ENCODE measurements at places on chromosomes 7 and 10. TPM values are rescaled to one million over a fixed set of nuclear protein-coding genes. Genes with fewer than 3 reads are reported as not detected.

- peaks cover 32% of the 10 kb centered on the region for H3K4me1 ChIP-seq
- H3K27me3 ChIP-seq = peaks cover 9% of the 10 kb centered on the region
- no peaks in the 10 kb centered on the region for H3K36me3 ChIP-seq
- no peak for DNase-seq
- H3K4me3 ChIP-seq = no peak overlapping the region
These were observed 59.4 kb downstream of the SYPL1 start for GRCh38 chr7:106052681-106053080.

GRCh38 chr10:47019155-47020145 lies 108.2 kb downstream of the PTPN20 start:
- H3K4me1 ChIP-seq = no peaks in the 10 kb centered on the region
- no peaks in the 10 kb centered on the region for H3K27me3 ChIP-seq
- no peak for DNase-seq
- no peaks in the 10 kb centered on the region for H3K36me3 ChIP-seq
- H3K4me3 ChIP-seq = no peak overlapping the region

DNA sequence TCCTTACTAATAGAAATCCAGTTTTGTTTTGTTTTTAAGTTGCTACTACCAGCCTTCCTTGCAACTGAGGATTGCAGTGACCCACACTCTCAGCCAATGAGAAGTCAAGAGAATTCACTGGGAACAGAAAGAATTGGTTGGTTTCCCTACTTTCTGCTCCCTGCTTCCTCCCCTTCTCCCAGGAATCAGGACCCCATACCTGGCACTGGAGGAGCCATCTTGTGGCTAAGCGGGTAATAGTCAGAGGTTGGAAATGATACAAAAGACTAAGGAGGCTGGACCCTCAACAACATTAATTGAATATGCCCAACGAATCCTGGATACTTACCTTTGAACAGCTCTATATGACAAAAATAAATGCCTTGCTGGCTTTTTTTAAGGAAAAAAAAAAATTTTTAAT lies 6.3 kb downstream of the TMEM176A start:
- peaks cover 5% of the 10 kb centered on the region for H3K4me1 ChIP-seq
- no peak overlapping the region for H3K27ac ChIP-seq
- no peaks in the 10 kb centered on the region for H3K36me3 ChIP-seq

Gene TNRC18
- 42.5 TPM for total RNA-seq

GRCh38 chr7:47405286-47405904 lies 176.5 kb downstream of the TNS3 start:
- no peak overlapping the region for H3K4me3 ChIP-seq
- H3K27ac ChIP-seq = peak overlapping the region; percentile 47
- H3K4me1 ChIP-seq = peaks cover 64% of the 10 kb centered on the region
- no peaks in the 10 kb centered on the region for H3K27me3 ChIP-seq
- H3K36me3 ChIP-seq = peaks cover 44% of the 10 kb centered on the region
- no peak for DNase-seq

DNA sequence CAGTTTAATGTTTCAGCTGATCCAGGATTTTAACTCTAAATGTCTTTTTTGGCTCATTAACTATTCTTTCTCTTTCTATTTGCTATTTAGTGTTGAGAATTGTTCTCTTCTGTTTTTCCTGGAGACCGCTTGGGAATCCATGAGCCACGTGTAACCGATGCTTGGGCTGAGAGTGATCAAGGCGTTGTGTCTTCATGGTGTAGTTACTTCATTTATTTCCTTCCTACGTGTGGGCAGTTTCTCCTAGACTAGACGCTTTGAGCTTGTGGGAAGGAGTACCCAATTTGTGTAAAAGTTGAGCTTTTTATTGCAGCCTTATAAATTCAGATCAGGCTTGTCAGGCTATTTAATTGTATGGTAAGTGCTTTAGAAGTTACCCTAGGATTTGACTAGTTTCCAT lies 2.9 kb downstream of the EIF3B start:
- H3K27me3 ChIP-seq = no peaks in the 10 kb centered on the region
- peaks cover 35% of the 10 kb centered on the region for H3K36me3 ChIP-seq
- no peak overlapping the region for H3K4me3 ChIP-seq
- H3K27ac ChIP-seq = no peak overlapping the region

All from spinal cord (tissue), 10 donors.